Umbilical cord (tissue), 2 donors: ENCODE measurements at places on chromosomes 5 and 9. TPM values are rescaled to one million over a fixed set of nuclear protein-coding genes. Genes with fewer than 3 reads are reported as not detected.

GLDC gene
- total RNA-seq, result 3.4 TPM

DNA sequence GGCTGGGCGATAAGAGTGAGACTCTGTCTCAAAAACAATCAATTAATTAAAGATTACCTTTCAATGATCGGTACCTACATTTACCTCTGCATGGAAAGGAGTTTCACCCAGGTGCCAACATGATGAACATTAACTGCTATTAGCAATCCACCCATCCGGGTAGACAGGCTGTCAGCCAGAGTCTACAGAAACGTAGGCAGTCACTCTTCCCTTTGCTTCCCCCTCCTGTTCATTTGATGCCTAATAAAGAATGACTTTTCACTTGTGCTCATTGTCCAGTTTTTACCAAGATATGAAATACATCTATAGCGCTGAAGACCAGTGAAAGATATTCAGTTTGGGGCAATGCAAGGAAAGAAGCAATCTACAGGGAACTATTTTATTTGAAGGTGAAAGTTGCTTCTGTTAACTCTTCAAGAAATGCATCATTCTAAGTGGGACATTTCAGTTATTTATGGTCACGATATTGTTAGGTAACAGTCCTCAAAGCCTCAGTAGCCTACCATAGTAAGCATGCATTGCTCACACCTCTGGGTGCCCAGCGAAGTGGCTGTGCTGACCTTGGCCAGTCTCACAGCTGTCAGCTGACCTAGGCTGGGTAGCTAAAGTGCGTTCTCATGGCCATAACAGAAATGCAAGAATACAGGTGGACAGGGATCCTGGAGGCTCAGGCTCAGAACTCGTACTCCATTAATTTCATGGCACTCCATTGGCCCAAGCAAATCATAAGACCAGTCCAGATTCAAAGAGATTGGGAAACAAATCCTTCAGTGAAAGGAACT, 87.2 kb upstream of the DMRT1 start:
- no peak for DNase-seq

SLC25A48 gene
- total RNA-seq, result 2.6 TPM

- DNase-seq, result no peak
These were observed 24.2 kb upstream of the TMEM250 start for GRCh38 chr9:136142859-136143214.

GRCh38 chr9:123131258-123131657, 97.8 kb downstream of the GPR21 start:
- no peak for DNase-seq

ANKRD55 gene
- 0.96 TPM for total RNA-seq
